ENCODE measurements at places on chromosomes 5 and 9. TPM values are rescaled to one million over a fixed set of nuclear protein-coding genes. Genes with fewer than 3 reads are reported as not detected.

Gene OR1Q1
- polyA plus RNA-seq: not detected

GRCh38 chr5:32051796-32052195, 122.3 kb downstream of the GOLPH3 start:
- DNase-seq: no peak

DNA sequence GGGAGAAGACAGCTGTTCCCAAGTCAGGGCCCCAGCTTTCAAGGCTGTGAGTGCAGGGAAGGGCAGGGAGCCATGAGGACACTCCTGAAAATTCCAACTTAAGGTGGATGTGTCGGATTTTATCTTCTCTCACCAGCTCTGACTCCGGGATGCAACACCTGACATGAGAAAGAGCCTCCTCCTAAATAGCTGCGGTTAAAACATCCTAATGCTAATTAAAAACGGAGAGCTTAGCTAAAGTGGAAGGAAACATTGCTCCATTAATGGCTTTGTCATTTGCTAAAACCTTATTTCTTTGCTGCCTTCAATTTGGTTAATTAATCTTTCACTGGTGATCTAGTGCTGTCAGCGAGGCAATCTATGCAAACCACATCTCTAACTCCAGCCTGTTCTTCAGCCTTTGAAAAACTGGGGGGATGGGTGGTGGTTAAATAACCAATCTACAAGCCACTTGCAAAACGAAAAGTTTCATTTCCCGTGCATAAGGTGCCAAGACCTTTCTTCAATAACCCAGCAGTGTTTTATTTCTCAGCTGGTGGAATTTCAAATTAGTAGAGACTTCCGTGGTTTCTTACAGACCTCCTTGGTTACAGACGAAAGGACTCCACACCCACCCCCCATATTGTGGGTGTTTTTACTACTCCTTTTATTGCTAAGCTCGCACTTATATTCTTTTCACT, 379.6 kb downstream of the MLLT3 start:
- DNase-seq: peak; percentile 53

GRCh38 chr9:76602199-76602598, 143.2 kb downstream of the GCNT1 start:
- no peak for DNase-seq

Gene PLPP6
- polyA plus RNA-seq: 2.8 TPM

- no peak for DNase-seq
These were observed 38.8 kb upstream of the ZNF618 start for GRCh38 chr9:113837334-113837733.

DNA sequence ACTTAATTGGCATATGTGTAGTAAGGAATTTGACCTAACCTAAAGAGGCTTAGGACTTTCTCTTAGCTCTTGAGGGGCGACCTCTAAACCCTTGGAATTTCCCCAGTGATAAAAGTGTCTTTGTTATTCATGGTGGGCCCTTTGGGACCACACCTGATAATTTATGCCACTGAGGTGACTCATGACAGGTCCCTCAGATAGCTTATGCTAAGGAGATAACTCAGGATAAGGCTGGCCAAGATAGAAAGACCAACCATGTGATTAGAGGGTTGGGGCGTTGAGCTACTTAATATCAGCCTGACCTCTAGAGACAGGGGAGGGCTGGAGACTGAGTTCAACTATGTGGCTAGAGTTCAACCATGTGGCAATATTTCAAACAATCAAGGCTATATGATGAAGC, 218.1 kb downstream of the AP3B1 start:
- no peak for DNase-seq

- DNase-seq: no peak
These were observed 23.2 kb upstream of the RAI14 start for GRCh38 chr5:34632807-34633422.

Gene TMEM252
- not detected for polyA plus RNA-seq

Gene INSL4
- not detected for polyA plus RNA-seq

- DNase-seq: no peak
These were observed 27.5 kb downstream of the SLC6A3 start for GRCh38 chr5:1417586-1418225.

GRCh38 chr9:137556069-137556838, 4.6 kb downstream of the MRPL41 start:
- no peak for DNase-seq

DNA sequence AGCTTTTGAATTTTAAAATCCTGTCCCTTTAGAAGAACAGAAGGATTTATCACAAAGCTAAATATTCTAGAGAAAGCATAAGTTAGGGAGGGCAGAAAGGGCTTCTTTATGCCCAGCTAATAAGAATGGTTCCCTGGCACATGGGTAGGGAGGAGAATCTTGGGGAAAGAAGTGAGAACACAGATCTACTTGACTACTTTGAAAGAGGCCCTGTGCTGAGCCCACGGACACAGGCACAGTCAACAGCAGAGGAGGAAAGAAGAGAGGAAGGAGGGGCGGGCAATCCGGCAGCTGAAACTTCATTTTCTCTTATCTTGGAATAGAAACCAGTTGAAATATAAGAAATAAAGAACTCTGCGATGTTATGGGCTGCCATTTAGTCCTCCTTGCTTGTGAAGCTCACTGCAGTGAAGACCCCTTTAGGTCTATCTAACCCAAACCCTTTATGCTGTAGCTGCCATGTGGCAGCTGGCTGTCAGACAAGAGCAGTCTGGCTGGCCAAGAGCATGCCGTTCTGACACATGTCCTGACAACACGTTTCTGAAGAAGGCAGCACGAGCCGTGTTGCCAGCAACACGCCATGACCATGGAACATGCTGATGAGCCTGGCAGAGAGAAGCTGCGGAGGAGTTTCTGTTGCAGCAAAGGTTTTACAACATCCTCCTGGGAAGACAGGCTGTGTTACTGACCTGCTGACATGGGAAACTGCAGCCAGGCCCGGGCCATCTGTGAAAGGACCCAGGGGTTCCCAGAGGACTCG, 34.2 kb downstream of the ABLIM3 start:
- no peak for DNase-seq

DNA sequence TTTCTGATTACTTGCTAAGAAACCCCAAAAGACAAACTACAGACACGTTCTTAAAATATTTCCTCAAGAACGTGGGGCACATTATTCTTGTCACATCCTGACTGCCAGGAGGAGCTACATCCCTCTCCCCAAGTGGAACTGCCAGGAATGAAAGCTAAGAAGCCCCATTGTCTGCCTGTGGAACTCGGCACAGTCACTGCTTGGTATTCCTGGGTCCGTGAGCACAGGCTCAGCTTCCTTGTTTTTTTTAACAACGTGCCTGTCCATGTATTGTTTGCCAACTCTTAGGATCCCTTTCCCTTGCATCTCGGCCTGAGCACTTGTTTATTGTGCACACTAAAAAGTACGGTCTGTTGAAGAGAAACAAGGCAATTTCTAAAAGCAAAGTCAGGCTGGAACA, 47.0 kb upstream of the SELENOP start:
- no peak for DNase-seq

- no peak for DNase-seq
These were observed 49.5 kb upstream of the RETREG1 start for GRCh38 chr5:16666130-16666882.

Gene IFNA2
- not detected for polyA plus RNA-seq

DNA sequence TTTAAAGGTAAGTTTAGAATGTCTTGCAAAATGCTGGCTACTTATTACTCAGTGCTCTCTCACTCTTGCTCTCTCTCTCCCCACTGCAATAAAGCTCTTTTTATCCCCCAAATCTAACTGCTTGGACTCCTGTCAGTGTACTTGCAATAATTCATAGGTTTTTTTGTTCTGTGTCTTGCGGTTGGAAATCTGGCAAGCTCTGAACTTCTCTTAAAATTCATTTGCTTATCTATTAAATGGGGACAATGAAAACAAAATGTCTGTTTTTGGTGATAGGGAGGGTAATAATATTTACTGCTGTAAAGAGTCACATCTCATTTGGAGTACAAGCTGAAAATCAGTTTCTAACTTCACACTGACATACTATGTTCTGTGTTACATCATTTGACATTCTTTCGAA, 18.7 kb upstream of the OR13D1 start:
- DNase-seq: no peak

Gene FOXD4L4
- polyA plus RNA-seq: not detected

Gene SLC27A6
- not detected for polyA plus RNA-seq

Gene C5orf63
- polyA plus RNA-seq: 11.3 TPM

- no peak for DNase-seq
These were observed 1.5 kb downstream of the RORB start for GRCh38 chr9:74498621-74499095.

DNA sequence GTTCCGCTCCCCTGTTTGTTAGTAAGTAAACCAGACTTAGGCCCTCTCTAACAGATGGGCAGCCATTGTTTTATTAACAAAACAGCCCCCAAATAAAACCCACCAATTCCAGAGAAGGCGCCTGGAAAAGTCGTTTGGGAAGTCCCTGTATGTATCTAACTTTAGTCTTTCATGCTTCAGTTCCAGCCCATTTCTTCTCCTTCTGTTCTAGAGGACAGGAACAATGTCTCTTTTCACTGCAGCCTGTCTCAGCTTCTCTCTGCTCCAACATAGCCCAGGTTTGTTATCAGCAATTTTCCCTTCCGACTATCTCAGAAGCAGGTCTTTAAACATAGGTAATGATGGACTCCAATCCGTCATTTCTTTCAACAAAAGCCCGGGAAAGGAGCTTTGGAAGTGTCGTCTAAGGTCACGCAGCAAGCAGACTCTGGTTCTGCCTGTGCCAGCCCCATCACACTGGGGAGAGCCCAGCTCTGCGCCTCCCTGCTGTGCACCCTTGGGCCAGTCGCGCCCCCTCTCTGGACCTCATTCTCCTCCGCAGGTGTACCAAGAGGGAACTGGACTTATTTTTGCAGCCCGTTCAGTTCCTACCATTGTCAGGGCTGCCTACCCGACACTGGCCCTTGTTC, 9.6 kb upstream of the AKNA start:
- DNase-seq: no peak
